Right atrium auricular region (tissue), 2 donors: ENCODE measurements at places on chromosomes 5 and 9. TPM values are rescaled to one million over a fixed set of nuclear protein-coding genes. Genes with fewer than 3 reads are reported as not detected.

GRCh38 chr9:97602430-97602829 is 30.7 kb downstream of the TSTD2 start:
- no peaks in the 10 kb centered on the region for H3K27me3 ChIP-seq
- H3K4me1 ChIP-seq: peaks cover 40% of the 10 kb centered on the region
- no peak for DNase-seq
- no peak overlapping the region for H3K4me3 ChIP-seq

Gene PCDHA10
- total RNA-seq: 0.52 TPM

DNA sequence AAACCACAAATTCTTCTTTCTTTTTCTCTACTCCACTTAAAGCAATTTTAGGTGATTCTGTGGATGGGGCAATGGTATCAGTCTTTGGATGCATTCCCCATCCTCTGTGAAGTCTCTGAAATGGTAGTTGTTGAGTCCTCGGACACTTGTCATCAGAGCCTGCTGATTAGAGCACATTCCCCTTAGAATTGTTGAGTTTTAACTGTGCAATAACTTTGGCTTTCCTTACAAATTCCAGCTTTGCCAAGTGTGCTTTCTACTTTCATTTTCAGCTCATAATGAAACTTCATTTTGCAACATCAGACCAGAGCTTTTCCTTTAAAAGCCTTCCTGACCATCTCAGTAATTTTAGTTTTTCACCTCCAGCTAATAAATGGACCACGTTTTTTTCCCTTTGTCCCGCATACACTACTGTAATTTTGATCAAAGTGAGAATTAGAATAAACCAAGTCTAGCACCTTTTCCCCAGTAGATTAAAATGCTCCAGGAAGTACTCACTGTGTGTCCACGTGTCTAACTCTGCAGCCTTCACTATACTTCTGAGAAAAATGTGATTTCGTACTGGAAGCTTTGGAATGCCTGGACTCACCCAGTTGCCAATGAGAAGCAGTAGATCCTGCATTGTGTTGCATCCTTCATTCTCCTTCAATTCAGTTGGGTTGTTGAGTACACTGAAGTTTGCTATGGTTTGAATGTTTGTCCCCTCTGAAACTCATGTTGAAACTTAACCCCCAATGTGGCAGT is 135.6 kb downstream of the NTRK2 start:
- H3K4me3 ChIP-seq: no peak overlapping the region
- DNase-seq: no peak
- no peaks in the 10 kb centered on the region for H3K4me1 ChIP-seq

- H3K27ac ChIP-seq: no peak overlapping the region
- H3K4me3 ChIP-seq: no peak overlapping the region
- no peak for DNase-seq
- H3K4me1 ChIP-seq: no peaks in the 10 kb centered on the region
- no peaks in the 10 kb centered on the region for H3K27me3 ChIP-seq
- no peaks in the 10 kb centered on the region for H3K36me3 ChIP-seq
These were observed 385.2 kb upstream of the SEMA6A start for GRCh38 chr5:116959843-116960242.

Gene PCDHB8
- total RNA-seq: 0.90 TPM

DNA sequence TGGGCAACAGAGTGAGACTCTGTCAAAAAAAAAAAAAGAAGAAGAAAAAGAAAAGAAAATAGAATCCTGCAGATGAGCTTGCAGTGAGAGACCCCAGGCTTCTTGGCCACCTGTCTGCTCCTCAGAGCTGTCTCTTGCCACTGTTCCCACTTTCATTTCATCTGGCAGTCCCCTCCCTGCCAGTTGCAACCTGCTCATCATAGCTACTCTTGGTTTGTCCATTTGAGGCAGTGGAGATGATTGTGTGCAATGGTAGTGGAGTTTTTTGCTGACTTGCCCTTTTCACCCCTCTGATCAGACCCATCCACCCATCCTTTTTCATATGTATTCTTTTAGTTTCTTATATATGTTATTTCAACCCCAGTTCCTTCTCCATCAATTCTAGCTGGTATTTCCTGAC is 28.7 kb downstream of the ANKRD33B start:
- H3K4me1 ChIP-seq: peaks cover 28% of the 10 kb centered on the region
- no peak for DNase-seq
- H3K4me3 ChIP-seq: no peak overlapping the region
- H3K27me3 ChIP-seq: no peaks in the 10 kb centered on the region
- no peak overlapping the region for H3K27ac ChIP-seq
- no peaks in the 10 kb centered on the region for H3K36me3 ChIP-seq

DNA sequence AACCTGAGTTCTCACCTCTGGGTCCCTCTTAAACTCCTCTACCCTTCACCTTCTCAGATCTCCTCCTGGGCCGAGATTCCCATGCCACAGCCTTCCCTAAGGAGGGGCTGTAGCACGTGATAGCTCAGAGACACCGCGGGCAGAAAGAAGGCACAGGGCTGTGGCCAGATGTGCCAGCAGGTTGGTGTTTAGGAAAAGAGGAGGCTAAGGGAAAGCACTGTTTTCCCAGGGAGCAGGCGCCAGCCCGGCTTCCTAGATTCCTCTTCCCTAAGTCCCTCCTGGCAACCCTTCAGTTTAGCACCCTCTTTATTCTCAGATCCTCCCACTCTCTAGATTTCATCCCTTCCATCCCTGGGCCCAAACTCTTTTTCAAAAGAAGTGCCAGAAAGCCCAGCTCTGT is 59.4 kb upstream of the CCNG1 start:
- H3K27me3 ChIP-seq: no peaks in the 10 kb centered on the region
- H3K4me1 ChIP-seq: no peaks in the 10 kb centered on the region
- no peak for DNase-seq
- H3K36me3 ChIP-seq: no peaks in the 10 kb centered on the region

GRCh38 chr9:94927048-94927761 is 200.7 kb downstream of the AOPEP start:
- no peaks in the 10 kb centered on the region for H3K27me3 ChIP-seq
- no peak overlapping the region for H3K27ac ChIP-seq
- H3K4me3 ChIP-seq: no peak overlapping the region
- no peak for DNase-seq

Gene DND1
- total RNA-seq: 0.51 TPM

Gene DPYSL3
- 45.3 TPM for total RNA-seq

Gene CCDC180
- total RNA-seq: 0.96 TPM

DNA sequence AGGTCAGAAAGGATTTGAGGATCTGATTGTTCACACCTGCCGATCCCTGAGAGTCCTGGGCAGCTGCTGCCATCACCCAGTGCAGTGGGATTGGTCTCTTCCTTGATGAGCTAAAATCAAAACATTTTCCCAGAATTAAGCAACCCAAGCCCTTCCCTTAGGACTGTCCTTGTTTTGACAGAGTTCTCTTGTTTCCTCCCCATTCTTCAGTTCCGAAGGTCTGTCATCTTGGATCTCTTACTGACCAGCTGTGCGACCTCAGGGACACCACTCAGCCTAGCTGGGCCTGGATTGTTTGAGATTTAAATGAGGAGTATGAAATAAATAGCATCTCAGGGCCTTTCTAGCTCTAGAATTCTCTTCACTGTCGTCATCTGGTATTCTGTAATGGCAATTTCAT is 90.3 kb upstream of the IQGAP2 start:
- no peaks in the 10 kb centered on the region for H3K27me3 ChIP-seq
- H3K27ac ChIP-seq: no peak overlapping the region
- no peak overlapping the region for H3K4me3 ChIP-seq
- no peaks in the 10 kb centered on the region for H3K36me3 ChIP-seq
- DNase-seq: no peak

DNA sequence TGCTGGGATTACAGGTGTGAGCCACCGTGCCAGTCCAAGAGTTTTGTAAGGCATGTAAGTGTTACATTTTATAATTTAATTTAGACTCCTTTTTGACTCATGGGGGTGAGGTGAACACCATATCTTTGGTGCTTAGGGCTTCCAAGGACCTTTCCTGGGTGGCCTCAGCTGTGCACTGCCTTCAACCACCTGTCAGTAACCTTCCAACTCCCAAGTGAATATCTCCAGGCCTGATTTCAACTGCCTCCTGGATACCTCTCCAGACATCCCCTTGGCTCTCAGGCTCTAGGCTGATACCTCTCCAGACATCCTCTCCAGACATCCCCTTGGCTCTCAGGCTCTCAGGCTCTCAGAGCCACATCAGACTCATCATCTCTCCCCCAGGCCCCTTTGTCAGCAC is 30.9 kb upstream of the TTLL11 start:
- H3K4me1 ChIP-seq: peaks cover 45% of the 10 kb centered on the region
- H3K27ac ChIP-seq: no peak overlapping the region
- H3K27me3 ChIP-seq: no peaks in the 10 kb centered on the region
- DNase-seq: no peak

Gene TAS2R1
- total RNA-seq: not detected

DNA sequence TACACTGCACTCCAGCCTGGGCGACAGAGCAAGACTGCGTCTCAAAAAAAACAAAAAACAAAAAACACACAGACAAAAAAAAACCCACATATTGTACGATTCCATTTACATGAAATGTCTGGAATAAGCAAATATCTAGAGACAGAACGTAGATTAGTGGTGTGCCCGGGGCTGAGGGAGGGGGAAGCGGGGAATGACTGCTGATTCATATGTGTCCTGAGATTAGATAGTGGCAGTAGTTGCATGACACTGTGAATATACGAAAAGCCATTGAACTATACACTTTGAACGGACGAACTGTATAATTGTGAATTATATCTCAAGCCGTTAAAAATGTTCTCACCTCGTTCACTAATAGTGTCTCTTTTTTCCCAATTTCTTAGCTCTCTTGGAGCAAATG is 23.9 kb downstream of the FGF1 start:
- H3K36me3 ChIP-seq: no peaks in the 10 kb centered on the region
- no peak overlapping the region for H3K27ac ChIP-seq
- no peak overlapping the region for H3K4me3 ChIP-seq

DNA sequence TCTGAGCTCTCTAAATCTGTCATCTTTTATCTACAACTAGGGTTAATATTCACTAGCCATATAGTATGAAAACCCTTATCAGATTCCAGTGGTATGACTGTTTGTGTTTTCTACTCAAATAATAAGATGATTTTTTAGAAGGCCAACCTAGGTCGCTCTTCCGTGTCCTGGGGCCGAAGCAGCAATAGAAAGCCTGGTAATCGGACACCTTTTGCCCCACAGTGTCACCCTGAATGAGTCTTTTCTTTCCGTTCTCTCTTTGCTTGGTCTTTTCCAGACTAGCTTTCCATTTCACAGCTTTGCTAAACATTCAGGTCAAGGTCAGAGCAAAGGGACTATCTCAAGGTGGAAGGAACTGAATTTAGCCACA is 243.3 kb upstream of the ANKRD55 start:
- H3K4me1 ChIP-seq: peaks cover 22% of the 10 kb centered on the region
- no peaks in the 10 kb centered on the region for H3K27me3 ChIP-seq
- H3K4me3 ChIP-seq: no peak overlapping the region
- no peaks in the 10 kb centered on the region for H3K36me3 ChIP-seq
- no peak for DNase-seq

- no peaks in the 10 kb centered on the region for H3K27me3 ChIP-seq
- H3K36me3 ChIP-seq: no peaks in the 10 kb centered on the region
- no peak overlapping the region for H3K4me3 ChIP-seq
- no peaks in the 10 kb centered on the region for H3K4me1 ChIP-seq
- no peak for DNase-seq
These were observed 78.4 kb upstream of the NR3C1 start for GRCh38 chr5:143481697-143482531.

GRCh38 chr9:33202552-33203201 is 35.5 kb upstream of the B4GALT1 start:
- H3K27ac ChIP-seq: peak overlapping the region; percentile 2
- peak; percentile 73 for DNase-seq
- H3K27me3 ChIP-seq: no peaks in the 10 kb centered on the region
- no peak overlapping the region for H3K4me3 ChIP-seq

Gene IFNA7
- not detected for total RNA-seq

DNA sequence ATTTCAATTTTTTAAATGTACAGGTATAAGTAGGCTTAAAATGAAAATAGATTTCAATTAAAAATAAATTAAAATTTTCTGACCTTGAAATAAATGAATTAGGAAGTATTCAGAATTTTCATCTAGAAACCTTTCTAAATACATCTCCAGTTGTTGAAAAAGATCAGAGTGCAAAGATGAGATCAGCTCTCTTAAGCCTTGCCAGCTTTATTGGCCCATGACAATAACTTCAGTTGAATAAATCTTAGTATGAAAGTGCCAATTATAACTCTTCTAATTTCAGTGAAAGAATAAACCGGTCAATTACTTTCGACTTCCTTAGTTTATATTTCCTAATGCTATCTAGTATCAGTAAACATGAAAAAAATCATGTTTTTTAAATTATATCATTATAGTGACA is 117.4 kb downstream of the FBXL17 start:
- no peak overlapping the region for H3K27ac ChIP-seq
- DNase-seq: no peak
- H3K4me3 ChIP-seq: no peak overlapping the region
- no peaks in the 10 kb centered on the region for H3K27me3 ChIP-seq
- no peaks in the 10 kb centered on the region for H3K36me3 ChIP-seq
- peaks cover under 1% of the 10 kb centered on the region for H3K4me1 ChIP-seq

Gene SPATA31A1
- total RNA-seq: not detected

DNA sequence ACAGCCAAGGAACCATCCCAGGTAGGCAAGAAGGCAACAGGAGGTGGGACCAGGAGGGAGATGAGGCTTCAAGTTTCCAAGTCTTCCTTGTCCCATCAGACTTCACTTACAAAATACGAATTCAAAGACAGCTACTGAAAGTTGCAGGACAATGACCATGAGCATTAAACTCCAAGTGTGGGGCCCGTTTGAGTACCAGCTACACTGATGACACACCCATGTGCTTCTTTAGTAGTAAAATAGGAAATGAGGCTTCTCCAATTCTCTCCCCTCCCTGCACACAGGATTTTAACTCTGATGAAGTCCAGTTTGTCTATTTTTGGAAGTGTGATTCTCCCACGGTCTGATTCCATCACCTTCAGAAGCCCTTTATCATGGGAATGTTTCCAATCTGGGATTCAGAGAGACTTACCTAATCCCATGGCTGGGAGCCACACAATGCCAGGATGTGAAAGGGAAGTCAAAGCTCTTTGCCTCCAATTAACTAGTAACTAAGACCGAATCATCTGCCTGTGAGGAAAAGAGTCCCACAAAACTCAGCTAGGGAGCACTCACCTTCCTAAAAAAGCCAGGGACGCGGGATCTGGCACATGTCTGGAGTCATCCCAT is 222.8 kb upstream of the MSX2 start:
- H3K4me1 ChIP-seq: no peaks in the 10 kb centered on the region
- no peaks in the 10 kb centered on the region for H3K36me3 ChIP-seq
- no peaks in the 10 kb centered on the region for H3K27me3 ChIP-seq
- peak; percentile 42 for DNase-seq
- H3K4me3 ChIP-seq: no peak overlapping the region

DNA sequence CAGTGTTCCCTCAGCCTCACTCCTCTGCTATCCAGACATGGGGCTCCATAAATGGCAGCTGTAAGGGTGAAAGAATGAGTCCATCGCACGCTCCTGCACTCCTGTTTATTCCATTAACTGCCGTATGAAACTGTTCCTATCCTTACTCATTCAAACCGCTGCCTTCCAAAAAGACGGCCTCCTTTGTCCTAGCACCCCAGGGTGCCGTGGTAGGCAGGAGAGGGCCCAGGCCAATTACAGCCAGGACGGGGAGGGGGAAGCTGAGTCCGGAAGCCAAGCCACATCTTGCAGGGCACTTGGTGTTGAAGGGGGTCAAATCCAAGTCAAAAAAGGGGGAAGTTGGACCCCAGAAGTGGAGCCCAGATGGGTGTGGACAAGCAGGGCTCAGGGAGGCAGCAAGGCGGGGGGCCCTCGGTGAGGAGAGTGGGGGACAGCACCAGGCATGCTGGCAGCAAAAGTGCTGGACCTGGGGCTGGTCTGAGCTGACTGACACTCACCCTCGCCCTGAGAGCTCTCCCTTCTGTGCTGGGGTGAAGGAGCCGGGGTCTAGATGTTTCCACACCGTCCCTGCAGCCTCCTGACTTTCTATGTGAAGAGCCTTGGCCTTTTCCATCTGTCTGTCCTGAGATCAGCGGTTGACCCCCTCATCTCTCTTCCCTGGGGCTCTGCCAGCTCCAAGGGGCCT is 63.3 kb downstream of the COL23A1 start:
- no peaks in the 10 kb centered on the region for H3K4me1 ChIP-seq
- DNase-seq: no peak
- no peaks in the 10 kb centered on the region for H3K27me3 ChIP-seq
